Activated T-helper 9 cell treated with anti-CD3 and anti-CD28 coated beads, Interleukin-2, amount 50 U/mL, for 16 hours (primary cell): ENCODE measurements at places on chromosomes 2 and 18.

- no peak for DNase-seq
Observed at GRCh38 chr18:13943338-13943737, 28.0 kb upstream of the MC2R start.

DNA sequence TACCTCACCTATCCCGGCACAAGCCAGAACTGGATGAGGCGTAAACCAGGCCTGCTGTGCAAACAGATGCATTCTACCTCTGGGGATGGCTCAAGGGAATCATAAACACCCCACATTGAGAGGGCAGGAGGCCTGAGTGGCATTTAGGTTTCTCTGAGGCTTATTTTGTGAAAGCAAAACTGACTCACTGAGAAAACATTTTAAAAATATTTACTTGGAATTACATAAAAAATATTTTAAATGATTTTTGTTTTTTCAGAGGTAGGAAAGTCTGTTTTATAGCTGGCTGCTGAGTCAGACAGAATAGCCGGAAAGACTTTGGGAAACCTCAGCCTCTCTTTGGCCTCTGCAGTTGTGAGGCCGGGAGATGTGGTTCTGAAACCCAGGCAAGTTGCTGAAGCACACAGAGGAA, 244.1 kb downstream of the NCKAP5 start:
- DNase-seq, result no peak

GRCh38 chr2:235956281-235956970, 211.8 kb downstream of the GBX2 start:
- DNase-seq, result no peak

GRCh38 chr2:70202236-70202806, 11.5 kb upstream of the C2orf42 start:
- no peak for DNase-seq

DNA sequence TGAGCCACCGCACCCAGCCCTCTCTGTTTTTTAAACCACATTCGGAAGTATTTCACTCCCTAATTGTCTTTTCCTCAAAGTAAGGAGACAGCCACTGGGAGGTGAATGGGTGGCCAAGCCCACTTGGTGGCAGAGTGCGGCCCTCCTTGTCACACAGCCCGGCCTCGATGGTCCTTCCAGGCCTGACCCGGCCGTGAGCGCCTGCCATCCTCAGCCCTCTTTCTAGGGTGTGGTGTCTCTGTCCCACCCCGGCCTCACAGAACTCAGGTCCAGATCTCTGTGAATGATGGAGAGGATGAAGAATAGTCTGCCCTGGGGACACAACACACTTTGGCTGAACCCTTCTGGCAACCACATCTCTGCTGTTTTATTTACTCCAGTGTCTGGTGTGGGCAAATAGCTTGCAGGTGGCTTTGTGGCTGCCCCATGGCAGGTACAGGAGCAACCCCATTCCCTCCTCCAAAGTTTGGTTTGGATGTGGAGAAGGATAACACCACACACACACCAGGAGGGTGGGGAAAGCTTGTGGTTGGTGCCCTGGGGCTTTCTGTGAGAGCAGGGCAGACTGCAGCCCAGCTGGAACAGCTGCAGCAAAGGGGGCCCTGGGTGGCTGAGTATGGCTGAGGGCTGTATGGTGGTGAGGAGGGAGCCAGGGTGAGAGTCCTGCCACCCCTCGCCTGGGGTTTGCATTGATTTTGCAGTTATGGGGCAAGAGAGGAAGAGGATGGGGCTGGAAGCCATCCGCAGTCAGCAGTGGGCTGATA, 88.6 kb downstream of the FAM168B start:
- DNase-seq, result no peak

GRCh38 chr2:138503087-138503442, 1.5 kb downstream of the SPOPL start:
- DNase-seq, result no peak

DNA sequence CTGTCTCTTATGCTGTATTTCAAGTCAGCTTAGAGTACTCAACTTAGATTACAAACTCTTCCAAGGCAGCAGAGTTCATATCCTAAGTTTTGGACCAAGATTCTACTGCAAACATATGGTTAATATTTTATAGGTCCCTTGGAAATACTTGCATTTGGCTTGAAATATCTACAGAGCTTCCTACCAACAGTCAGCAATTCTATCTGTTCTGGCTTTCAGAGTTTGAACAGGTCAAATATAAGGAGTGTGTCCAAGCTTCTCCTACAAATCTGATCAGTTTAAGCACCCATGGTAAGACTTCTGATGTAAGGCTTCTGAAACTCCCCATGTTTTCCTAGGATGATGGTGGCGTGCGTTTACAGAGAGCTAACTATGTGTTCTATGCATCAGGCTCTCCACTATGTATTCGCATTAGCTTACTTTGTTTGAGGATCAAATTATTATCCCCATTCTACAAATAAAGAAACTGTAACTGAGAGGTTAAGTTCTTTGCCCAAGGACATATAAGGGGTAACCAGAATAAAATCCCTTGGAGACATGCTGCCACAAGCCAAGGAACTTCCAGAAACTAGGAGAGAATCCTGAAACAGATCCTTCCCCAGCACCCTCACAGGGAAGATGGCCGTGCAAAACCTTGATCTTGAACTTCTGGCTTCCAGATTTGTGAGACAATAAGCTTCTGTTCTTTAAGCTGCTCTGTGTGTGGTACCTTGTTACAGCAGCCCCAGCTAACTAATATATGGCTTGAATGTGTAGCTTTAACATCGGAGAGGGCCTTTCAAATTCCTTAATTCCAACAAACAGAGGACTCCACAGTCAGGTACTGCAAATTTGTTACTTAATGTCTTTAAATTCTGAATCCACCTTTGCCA, 55.1 kb downstream of the ATP8B1 start:
- no peak for DNase-seq

DNA sequence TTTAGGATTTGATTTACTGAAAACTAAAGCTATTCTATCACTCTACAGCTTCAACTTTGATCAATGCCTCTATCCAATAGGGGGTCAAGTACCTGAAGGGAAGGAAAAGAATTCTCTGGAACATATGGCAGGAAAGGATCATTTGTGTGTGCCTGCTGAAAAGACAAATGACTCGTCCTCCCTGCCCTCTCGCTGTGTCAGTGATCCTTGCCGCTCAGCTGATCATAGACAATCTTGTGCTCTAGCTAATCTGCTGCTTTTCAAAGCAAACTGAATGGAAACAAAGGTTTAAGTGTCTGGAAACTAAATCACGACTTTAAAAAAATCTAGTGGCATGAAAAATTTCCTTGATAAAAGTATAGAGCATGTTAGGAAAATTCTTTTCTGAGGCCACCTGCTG, 75.6 kb upstream of the CPO start:
- DNase-seq, result no peak

DNA sequence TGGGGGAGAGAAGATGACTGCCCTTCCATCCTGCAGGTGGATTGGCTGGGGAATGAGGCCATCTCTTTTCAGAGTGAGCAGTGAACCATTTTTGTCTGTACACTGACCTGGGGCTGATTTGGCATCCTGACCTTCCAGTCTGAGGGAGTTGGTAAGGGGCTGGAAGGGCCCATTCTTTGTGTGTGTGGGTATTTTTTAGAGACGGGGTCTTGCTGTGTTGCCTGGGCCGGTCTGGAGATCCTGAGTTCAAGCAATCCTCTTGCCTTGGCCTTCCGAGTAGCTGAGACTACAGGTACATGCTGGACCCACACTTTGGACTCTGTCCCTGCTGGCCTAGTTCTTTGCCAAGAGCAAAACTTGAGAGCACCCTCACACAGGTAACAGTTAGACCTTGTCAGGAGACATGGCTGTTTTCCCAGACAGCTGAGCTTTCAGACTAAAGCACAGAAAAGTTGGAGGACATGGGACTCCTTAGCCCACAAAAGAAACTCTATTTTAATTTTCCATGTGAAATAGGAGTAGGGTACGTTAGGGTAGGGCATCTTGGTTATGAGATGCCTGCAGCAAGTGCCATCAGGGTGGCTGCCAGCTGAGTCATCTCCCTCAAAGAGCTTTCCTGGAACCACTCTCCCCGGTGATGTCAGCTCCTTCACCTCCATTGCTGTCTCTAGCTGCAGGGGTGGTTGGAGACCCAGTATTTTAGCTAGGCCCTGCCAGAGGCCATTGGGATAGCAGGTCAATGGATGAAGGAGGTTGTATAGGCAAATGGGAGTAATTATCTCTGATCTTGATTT, 60.7 kb downstream of the DGKD start:
- no peak for DNase-seq

DNA sequence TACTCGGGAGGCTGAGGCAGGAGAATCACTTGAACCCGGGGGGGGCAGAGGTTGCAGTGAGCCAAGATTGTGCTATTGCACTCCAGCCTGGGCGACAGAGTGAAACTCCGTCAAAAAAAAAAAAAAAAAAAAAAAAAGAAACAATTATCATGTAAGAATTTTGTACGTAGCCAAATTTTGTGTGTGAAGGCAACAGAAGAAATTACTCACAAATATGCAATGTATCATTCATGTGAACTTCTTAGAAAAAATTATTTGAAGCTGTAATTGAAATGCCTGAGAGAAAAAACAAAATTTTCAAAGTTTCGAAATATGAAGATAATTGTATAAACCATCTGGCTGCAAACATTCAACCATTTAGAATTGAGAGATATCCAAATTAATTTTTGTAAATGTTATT, 204.8 kb upstream of the PARD3B start:
- DNase-seq, result no peak

DNA sequence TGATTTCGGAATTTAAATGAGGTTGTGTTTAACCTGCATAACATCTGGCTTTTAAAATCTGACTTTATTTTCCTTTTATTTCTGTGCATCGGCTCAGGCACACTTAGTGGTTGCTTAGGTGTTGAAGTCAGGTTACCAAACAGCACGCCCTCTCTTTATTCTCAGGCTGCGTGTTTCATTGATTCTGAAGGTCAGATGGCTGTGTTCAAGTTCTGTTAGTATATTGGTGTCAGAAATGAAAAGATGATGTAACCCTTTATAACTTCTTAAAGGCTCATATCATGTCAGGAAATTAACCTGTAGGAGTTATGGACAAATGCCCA, 246.5 kb downstream of the LDLRAD4 start:
- no peak for DNase-seq

GRCh38 chr2:205766779-205767359, 84.6 kb downstream of the NRP2 start:
- peak; percentile 14 for DNase-seq

- DNase-seq, result no peak
Observed at GRCh38 chr2:158217593-158217992, 115.9 kb downstream of the UPP2 start.

- no peak for DNase-seq
Observed at GRCh38 chr2:101736233-101736632, 38.7 kb downstream of the MAP4K4 start.

DNA sequence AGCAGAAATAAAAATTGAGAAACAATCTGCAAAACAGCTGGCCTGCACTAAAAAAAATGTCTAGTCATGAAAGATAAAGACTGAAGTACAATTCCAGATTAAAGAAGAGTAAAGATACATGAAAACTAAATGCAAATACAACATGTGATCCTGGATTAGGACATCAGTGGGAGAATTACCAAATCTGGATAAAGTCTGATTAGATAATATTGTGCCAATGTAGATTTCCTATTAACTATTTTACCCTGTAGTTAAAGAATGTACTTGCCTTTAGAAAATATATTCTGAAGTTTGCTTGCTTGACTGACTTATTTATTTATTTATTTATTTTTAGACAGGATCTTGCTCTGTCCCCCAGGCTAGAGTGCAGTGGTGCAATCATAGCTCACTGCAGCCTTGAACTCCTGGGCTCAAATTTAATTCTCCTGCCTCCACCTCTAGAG, 58.7 kb downstream of the ASXL2 start:
- DNase-seq, result no peak

DNA sequence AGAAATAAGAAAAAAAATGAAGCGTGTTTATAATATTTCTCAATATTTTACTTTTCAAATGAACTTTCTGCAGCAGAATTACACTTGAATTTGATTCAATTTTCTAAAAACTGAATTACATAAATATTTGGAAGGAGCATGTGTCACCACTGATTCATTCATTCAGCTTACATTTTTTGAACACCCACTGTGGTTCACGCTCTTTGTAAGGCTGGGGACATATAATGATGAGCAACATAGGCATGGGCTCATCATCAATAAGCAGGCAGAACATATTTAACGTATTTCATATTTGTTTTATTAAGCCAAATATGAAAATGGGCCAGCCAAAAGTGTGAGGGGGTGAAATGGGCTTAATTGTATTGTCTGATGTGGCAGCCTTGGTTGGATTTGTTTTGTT, 209.1 kb downstream of the CTNNA2 start:
- DNase-seq, result no peak

- DNase-seq, result no peak
Observed at GRCh38 chr2:196566961-196567666, 72.4 kb upstream of the CCDC150 start.

- DNase-seq, result no peak
Observed at GRCh38 chr2:215171796-215172195, 33.4 kb upstream of the ABCA12 start.
